ENCODE measurements at places on chromosomes 7 and 10. TPM values are rescaled to one million over a fixed set of nuclear protein-coding genes. Genes with fewer than 3 reads are reported as not detected.

Gene TAS2R16
- total RNA-seq = not detected

Gene KNDC1
- 2.4 TPM for total RNA-seq

DNA sequence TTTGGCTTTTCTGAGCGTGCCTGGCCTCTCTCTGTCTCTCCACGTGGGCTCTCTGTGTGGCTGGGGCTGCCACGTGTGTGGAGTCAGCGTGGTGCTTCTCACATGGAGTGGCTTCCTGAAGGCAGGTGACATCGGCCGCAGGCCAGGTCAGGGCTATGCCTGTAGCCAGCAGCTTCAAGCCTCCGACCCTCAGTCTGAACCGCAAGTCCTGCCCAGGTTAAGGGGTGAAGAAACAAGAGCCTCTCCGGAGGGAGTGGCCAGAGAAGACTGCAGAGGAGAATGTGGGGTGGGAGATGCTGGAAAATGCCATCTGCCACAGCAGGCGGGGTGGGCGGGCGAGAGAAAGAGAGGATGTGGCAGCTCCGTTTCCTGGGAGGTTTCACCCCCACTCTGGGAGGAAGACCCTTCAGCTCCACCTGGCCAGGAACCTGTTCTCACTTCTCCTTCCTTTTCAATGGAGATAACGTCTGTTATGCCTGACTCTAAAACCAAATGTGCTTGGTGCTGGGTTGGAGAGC, 14.3 kb upstream of the VIPR2 start:
- no peak overlapping the region for H3K27ac ChIP-seq
- H3K4me3 ChIP-seq = no peak overlapping the region
- H3K4me1 ChIP-seq = no peaks in the 10 kb centered on the region
- no peak for DNase-seq
- H3K36me3 ChIP-seq = no peaks in the 10 kb centered on the region

GRCh38 chr7:23334482-23335056, 35.4 kb downstream of the MALSU1 start:
- peak overlapping the region; percentile 61 for H3K27ac ChIP-seq
- H3K4me1 ChIP-seq = peaks cover 33% of the 10 kb centered on the region
- DNase-seq = peak; percentile 99
- H3K4me3 ChIP-seq = peak overlapping the region; percentile 25
- peaks cover 30% of the 10 kb centered on the region for H3K36me3 ChIP-seq

- no peaks in the 10 kb centered on the region for H3K36me3 ChIP-seq
- H3K4me3 ChIP-seq = no peak overlapping the region
- no peaks in the 10 kb centered on the region for H3K27me3 ChIP-seq
- no peak overlapping the region for H3K27ac ChIP-seq
- H3K4me1 ChIP-seq = peaks cover 6% of the 10 kb centered on the region
These were observed 38.5 kb upstream of the WAC start for GRCh38 chr10:28494420-28494819.

- no peak for DNase-seq
- H3K36me3 ChIP-seq = no peaks in the 10 kb centered on the region
- no peaks in the 10 kb centered on the region for H3K4me1 ChIP-seq
These were observed 1227.5 kb upstream of the C7orf33 start for GRCh38 chr7:147363101-147363500.

DNA sequence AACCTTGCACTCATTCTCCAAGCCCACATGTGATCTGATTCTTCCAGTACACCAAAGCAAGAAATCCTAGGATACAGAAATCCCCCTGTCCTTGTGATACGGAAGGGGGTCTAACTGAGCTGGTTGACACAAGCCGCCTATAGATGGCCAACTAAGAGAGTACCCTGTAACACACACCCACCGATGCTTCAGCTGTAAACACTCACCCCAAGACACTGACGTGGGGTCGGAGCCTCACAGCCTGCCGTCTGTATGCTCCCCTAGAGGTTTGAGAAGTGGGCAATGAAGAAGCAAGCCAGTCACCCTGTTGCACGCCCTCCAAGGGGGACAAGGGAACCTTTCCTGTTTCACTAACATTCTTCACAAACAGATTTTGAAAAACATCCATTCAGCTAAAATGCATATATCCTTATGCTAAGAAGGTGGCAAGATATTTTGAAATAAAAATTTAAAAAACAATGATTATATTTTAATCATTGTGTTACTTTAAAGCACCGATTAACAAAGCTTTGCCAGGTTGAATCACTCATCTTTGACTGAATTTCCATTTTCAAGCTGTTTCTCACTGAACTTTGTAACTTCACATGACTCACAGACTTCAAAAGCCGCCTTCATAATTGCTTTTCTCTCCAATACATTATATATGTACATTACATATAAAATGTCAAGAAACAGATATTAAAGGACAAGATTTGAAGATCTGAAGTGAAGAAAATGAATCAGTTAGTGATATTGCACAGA, 329.3 kb downstream of the ARL4A start:
- no peaks in the 10 kb centered on the region for H3K36me3 ChIP-seq
- peak overlapping the region; percentile 44 for H3K4me3 ChIP-seq
- DNase-seq = peak; percentile 42
- no peaks in the 10 kb centered on the region for H3K27me3 ChIP-seq

GRCh38 chr7:11185179-11185815, 211.6 kb downstream of the PHF14 start:
- H3K27me3 ChIP-seq = no peaks in the 10 kb centered on the region
- H3K36me3 ChIP-seq = peaks cover 7% of the 10 kb centered on the region
- H3K27ac ChIP-seq = no peak overlapping the region
- H3K4me1 ChIP-seq = no peaks in the 10 kb centered on the region
- no peak overlapping the region for H3K4me3 ChIP-seq

GRCh38 chr7:94042381-94042780, 38.2 kb upstream of the BET1 start:
- no peak overlapping the region for H3K27ac ChIP-seq
- no peaks in the 10 kb centered on the region for H3K27me3 ChIP-seq
- peaks cover 16% of the 10 kb centered on the region for H3K4me1 ChIP-seq
- H3K36me3 ChIP-seq = no peaks in the 10 kb centered on the region
- DNase-seq = no peak

GRCh38 chr10:43689955-43690771, 41.5 kb upstream of the ZNF32 start:
- peaks cover 16% of the 10 kb centered on the region for H3K4me1 ChIP-seq
- H3K27me3 ChIP-seq = peaks cover 21% of the 10 kb centered on the region
- no peak overlapping the region for H3K4me3 ChIP-seq
- no peaks in the 10 kb centered on the region for H3K36me3 ChIP-seq

- H3K36me3 ChIP-seq = no peaks in the 10 kb centered on the region
- no peak for DNase-seq
- no peaks in the 10 kb centered on the region for H3K4me1 ChIP-seq
- no peaks in the 10 kb centered on the region for H3K27me3 ChIP-seq
- no peak overlapping the region for H3K27ac ChIP-seq
These were observed 14.7 kb upstream of the FAM171A1 start for GRCh38 chr10:15385552-15386455.

- H3K27ac ChIP-seq = peak overlapping the region; percentile 59
- H3K36me3 ChIP-seq = peaks cover 24% of the 10 kb centered on the region
- H3K4me1 ChIP-seq = peaks cover 17% of the 10 kb centered on the region
- DNase-seq = peak; percentile 90
- peak overlapping the region; percentile 75 for H3K4me3 ChIP-seq
These were observed 16.1 kb upstream of the GPR146 start for GRCh38 chr7:1028044-1028770.
